Activated CD4-positive, alpha-beta T cell treated with anti-CD3 and anti-CD28 coated beads, Interleukin-2, amount 50 U/mL, for 4 hours (primary cell): ENCODE measurements at places on chromosomes 13 and 19.

- no peak for DNase-seq
Observed at GRCh38 chr19:13463296-13463695, 43.0 kb downstream of the CACNA1A start.

DNA sequence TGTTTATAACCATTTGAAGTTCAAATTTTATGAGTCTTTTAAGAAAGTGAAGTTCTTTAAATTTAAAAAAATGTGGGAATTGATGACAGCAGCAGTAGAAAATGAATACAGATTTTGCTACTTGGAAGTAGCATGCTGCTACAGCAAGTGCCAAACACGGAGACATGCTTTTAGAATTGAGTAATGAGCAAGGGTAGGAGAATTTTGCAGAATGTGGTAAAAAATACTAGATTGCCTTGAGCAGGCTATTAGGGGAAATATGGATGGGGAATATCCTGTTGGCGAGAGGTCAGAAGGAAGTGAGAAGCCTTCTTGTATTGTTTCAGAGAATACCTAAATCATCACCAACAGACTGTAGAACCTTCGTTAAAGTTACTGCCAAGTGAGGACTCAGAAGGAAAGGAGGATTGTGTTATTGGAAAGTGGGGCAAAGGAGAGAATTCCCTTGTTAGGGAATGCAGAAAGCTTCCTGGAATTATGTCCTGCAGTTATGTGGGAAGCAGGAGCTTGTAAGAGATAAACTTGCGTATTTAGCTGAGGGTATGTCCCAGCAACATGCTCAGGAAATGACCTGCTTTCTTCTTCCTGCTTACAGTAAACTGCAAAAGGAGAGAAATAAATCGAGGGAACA lies 32.4 kb upstream of the OXGR1 start:
- DNase-seq: no peak

DNA sequence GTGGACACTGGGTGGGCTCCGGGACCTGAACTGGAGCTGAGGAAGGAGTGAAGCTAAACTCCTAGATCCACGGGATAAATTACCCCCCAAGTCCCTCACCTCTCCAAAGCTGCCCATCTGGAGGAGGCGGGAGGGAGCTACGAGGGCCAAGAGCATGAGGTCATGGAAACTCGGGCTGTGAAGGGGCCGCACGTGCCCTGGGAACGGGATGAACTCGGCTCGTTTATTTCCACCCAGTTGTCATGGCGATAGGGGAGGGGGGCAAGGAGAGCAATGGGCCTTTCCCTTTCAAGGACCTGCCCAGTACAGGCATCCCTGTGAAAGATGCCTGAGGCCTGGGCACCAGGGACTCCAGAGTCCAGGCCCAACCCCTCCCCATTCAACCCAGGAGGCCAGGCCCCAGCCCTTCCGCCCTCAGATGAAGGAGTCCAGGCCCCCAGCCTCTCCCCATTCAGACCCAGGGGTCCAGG lies 3.8 kb downstream of the PPP1R12C start:
- no peak for DNase-seq

GRCh38 chr13:112785483-112785856 lies 95.6 kb downstream of the ATP11A start:
- no peak for DNase-seq

DNA sequence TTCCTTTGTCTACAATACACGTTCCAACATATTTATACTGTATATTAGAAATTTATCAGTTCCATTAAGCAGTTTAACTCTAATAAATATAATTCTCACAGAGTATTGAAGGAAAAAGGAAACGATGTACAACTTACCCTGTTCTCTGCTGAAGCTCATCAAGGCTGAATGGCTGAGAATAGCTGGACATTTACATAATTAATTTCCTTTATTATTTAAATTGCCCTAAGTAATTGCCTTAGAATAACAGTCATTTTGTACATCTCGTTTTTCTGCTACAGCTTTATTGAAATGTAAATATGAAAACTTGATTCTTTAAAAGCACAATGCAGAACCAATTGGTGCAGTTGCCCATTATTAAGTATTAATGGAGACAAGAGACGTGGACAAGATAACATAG lies 648.3 kb upstream of the ATXN8OS start:
- no peak for DNase-seq

- no peak for DNase-seq
Observed at GRCh38 chr19:54673222-54673621, 10.4 kb downstream of the LILRB4 start.

GRCh38 chr19:50555450-50556281 lies 12.6 kb downstream of the LRRC4B start:
- DNase-seq: no peak

GRCh38 chr19:49890349-49891311 lies 6.1 kb downstream of the IL4I1 start:
- peak; percentile 69 for DNase-seq

DNA sequence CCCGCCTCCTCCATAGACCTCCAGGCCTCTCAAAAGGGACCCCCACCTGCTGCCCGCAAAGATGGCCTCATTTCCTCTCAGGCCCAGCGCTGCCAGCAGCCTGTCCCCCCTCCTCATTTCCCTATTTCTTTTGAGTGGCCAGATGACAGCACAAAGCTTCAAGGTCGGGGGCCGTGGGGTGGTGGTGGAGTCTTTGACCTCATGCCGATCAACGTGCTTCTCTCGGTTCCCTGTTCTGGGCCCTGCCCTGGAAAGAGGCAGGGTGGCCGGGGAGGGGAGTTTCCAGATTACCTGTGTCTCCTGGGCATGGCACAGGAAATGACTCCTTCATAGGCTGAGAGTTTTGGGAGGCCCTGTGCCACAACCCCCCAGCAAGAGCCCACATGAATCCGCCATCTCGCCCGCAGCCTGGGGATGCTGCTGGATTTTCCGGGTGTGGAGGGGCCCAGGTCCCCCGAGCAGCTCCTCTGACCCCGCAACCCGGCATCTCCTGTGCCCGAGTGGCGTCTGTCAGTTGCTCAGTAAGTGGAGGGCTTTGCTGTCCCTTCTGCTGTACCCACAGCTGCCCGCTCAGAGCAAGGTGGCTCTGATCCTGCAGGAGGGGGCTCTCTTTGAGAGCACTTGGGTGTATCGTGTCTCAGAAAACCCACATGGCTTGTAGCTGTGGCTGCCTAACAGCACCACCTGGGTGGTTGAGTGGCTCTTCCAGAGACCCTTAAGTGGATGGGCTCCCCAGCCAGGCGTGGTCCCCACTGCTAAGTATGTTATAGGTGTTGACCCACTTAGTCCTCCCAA lies 139.4 kb downstream of the SIPA1L3 start:
- DNase-seq: no peak

DNA sequence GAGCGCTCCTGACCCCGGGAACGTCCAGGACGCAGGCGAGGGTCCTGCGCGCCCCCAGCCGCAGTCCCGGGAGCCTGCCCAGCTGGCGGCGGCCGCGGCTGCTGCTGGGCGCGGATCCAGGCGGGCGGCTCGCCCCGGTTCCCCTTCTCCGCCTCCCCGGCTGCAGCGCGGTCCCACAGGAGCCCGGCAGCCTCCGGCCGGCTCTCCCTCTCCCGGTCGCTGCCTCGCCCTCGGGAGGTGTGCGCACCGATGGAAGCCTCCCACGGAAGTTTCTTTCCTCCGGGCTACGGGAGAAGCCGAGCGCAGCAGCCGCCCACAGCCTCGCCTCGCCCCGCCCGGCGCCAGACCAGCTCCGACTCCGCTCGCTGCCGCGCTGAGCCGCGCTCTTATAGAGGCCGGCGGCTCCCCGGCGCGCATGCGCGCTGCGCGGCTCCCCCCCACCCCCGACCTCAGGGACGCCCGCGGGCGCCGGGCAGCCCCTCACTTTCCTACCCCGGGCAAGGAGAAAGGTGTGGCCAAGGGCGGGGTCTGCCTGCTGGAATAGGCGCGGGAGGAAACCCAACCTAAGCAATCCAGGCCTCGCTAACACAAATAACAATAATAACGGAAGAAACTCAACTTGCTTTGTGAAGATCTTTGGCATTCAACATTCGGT lies at the start of gene SHISA2:
SHISA2 (minus strand) TSS at position 360 of the 655 bp plus-strand sequence. CDS start 1,041 bp downstream, outside the sequence.
- DNase-seq: peak; percentile 18

- DNase-seq: no peak
Observed at GRCh38 chr13:81771951-81772350, 1431.0 kb upstream of the SPRY2 start.

- DNase-seq: no peak
Observed at GRCh38 chr13:104967836-104968630, 1567.4 kb downstream of the EFNB2 start.

DNA sequence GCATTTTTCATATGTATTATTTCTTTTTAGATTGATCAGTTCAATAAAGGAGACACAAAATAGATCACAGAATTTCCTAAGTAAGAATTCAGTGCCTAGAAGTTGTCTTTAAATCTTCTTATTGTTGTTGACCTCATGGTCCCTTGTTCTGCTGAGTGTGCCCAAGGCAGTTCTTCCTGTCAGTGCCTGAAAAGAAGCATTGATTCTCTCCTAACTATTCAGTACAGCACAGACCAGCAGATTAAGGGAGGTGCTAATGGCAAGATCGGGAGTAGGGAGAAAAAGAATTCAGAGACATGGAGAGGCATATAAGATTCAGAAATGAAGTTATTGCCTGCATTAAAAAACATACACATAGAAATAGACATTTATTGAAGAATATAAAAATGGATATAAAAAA lies 180.5 kb upstream of the PCDH9 start:
- no peak for DNase-seq

DNA sequence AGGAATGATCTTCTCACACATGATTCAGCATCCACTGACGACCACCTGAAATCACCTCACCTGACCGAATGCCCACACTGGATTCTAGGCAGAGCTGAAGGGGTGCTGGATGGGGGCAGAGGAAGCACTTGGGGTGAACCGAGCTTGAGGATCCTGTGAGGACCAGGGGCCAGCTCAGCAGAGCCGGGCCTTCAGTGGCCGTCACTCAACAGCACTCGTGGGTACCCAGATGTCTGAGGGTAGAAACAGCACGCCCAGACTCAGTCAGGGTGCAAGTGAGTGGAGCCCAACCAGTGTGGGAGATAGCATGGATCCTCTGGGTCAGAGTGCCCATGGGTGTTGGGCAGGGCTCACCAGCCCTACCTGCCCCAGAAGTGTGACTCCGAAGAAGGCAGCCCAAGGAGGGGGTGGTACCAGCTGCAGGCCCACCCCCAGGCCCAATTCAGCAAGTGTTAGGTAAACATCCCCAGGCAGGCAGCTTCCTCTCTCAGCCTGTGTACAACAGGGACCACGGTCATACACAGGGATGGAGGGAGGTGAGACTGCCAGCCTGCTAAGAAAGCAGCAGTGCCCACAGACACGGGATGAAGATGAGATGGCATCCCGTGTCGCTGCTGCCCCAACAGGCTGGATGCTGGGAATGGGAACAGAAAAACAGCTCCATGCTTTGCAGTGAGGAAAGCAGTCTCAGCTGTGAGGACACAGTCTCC lies 16.6 kb downstream of the GJA3 start:
- DNase-seq: no peak

DNA sequence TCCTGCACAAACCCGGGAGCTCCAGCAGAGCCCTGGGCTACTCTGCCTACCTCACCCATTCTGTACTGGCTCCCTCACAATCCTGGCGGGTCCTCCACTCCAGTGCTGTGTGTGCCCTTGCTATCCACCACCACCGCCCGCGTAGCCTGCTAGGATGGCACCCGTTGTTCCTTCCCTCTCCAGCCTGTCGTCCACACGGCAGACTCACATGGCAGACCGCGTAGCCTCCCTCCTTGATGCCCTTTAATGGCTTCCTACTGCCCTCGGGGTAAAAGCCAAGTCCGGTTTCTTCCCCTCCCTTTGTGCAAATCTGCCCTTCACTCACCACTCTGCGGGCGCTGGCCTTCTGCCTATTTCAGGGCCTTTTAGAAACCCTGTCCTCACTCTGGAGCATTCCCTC lies 106.6 kb downstream of the RAB20 start:
- DNase-seq: no peak

DNA sequence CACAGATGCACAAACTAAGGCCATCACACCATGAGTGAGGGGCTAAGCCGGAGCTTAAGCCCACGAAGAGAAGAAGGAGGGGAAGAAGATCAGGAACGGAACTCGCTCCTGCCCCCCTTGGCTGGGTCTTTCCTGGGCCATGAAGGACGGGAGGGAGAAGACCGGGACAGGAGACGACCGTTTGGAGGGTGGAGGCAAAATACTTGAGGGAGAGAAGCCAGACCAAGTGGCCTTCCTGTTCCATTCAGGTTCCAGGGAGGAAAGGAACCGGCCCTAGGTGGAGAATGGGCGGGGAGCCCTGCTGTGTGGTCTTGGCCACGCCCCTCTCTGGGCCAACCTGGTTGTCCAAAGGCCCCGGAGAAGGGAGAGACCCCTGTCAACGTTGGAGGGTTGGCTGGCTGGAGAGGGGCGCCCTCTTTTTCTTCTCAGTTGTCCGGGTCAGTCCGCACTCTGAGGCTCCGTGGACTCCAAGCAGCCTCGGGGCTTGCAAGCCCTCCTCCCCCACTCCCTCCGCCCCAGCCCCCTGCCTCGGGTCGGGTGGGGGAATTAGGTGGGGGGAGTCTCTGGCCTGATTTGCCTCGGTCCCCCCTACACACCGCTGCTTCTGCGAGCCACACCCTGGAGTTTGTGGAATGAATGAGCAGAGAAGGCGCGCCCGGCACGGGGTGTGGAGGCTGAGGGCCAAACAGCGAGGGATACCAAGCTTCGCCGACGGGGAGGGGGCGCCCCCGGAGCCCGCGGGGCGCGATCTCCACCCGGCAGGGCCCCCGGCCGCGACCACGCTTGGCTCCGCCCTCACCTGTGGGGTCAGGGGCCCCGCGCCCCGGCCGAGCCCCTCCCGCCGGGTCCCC lies 757 bp downstream of the FBN3 start:
- no peak for DNase-seq

GRCh38 chr19:16416991-16417390 lies 54.8 kb downstream of the EPS15L1 start:
- DNase-seq: no peak

GRCh38 chr19:46373491-46374359 lies 26.8 kb downstream of the PPP5C start:
- no peak for DNase-seq

- DNase-seq: no peak
Observed at GRCh38 chr13:30178976-30179375, 128.4 kb downstream of the KATNAL1 start.

- peak; percentile 12 for DNase-seq
Observed at GRCh38 chr13:43058318-43058674, 34.9 kb downstream of the DNAJC15 start.

DNA sequence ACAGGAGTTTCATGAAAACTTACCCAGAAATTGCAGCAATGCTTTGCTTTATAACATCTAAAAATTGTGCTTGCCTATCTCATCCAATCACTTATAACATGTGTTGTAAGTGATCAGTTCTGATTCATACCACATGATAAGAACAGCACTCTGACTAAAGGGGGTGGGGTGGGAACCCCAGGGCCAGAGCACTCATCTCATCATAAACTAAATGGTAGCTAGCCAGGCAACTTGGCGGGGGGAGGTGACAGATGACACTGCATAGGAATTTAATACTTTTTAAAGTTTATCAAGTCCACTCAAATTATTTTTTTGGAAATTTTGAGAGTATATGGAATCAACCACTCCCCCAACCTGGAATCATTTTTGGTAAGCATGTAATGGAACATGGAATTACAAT lies 42.1 kb downstream of the FOXO1 start:
- peak; percentile 49 for DNase-seq

DNA sequence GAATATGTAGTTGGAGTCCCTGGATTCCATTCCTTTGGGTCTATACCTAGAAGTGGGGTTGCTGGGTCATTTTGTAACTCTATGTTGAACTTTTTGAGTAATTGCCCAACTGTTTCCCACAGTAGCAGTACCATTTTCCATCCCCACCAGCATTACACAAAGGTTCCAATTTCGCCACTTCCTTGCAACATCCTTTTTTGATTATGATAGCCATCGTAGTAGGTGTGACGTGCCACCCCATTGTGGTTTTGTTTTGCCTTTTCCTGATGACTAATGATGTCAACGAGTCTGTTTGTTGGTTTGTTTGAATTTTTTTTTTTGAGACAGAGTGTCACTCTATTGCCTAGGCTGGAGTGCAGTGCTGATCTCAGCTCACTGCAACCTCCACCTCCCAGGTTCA lies 3.3 kb upstream of the PEX11G start:
- peak; percentile 23 for DNase-seq
